ENCODE measurements at places on chromosomes 4 and X.
A peak's percentile ranks its signal among the peaks of the same experiment; 100 is the strongest.

- no peak for DNase-seq
Observed at GRCh38 chr4:173478913-173479283, 51.1 kb downstream of the HAND2 start.

DNA sequence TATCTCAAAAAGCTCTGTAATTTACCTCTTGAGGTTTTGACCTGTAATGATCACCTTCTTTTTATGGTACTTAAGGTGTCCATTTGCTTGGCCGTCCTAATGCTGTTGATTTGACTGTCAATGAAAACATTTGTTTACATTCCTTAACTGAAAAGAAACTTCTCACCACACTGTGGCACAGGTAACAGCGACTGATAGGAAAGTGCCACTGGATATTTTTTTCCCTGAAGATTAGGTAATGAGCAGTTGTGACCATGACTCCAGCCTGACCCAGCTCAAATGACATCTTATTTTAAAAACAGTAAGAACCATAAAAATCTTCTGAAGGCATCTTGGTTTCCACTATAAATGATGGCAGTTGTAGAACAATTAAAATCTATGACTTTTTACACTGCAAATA lies 87.6 kb downstream of the HHIP start:
- no peak for DNase-seq

- no peak for DNase-seq
Observed at GRCh38 chrX:105845631-105846030, 23.3 kb downstream of the NRK start.

DNA sequence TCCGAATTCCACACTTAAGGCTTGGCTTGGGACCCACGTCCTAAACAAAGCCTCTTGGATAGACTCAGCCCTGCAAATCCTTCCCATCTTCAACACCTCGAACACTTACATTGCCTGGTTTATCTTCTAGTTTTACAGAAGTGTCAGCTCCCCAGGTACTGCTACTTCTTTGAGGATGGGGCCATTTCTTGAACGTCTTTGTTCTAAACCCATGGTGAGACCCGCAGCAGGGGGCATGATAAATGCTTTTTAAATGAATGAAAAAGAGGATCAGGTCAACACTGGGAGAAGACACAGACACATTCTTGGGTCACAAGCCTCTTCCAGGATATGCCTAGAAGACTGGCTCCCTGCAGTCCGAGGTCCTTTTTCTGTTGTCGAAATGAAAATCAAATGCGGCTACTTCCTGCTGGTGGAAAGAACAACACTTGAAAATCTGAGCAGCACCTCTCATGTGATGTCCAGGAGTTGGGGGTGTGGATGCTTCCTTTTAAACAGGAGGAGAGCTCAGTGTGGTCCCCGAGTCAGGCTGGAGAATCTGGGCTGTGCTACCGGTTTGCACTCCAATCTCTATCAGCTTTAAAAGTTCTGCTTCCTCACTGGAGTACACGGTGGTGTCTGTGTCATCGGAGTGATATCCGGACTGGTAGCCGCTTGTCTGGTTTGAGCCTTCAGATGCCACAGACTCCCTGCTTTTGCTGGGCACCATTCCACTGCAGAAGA lies 45.8 kb downstream of the KDR start:
- no peak for DNase-seq

GRCh38 chr4:81647388-81647787 lies 175.7 kb upstream of the RASGEF1B start:
- no peak for DNase-seq

- DNase-seq: no peak
Observed at GRCh38 chr4:119026662-119027444, 108.8 kb upstream of the MYOZ2 start.

DNA sequence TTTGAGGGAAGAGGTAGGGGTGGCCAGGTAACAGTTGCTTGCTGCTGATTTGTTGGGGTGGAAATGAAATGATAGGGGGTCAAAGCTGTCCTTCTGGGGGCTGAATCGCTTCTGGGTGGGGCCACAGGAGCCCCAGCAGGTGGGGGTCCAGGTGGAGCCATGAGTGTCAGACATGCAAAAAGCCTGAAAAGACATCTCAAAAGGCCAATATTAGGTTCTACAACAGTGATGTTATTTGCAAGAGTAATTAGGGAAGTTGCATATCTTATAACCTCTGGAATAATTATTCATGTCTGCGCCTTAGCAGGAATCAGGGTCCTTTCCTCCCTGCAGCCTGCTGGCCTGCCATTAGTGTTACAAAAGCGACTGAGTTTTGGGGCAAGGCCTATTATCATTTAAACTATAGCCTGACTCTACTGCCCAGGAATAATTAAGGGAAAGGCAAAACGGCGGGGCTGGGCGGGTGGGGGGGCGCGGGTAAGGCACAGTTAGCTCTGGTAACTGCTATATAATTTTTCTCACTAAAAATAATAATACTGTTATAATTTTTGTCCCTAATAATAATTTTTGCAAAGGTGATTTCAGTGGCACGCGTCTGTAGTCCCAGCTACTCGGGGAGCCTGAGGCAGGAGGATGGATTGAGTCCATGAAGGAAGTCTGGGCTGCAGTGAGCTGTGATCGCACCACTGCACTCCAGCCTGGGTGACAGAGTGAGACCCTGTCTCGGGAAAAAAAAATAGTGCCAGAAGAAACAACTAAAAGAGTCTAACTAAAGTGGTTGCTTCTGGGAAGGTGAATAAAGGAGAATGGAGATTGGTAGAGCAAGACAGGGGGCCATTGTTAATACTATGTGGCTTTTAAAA lies 145.7 kb downstream of the MAGEB17 start:
- no peak for DNase-seq

GRCh38 chrX:2538031-2538757 lies 37.4 kb upstream of the DHRSX start:
- no peak for DNase-seq

GRCh38 chr4:86564795-86565194 lies 29.3 kb upstream of the PTPN13 start:
- DNase-seq: peak; percentile 38

GRCh38 chr4:2266181-2266580 lies 4.3 kb upstream of the MXD4 start:
- no peak for DNase-seq

DNA sequence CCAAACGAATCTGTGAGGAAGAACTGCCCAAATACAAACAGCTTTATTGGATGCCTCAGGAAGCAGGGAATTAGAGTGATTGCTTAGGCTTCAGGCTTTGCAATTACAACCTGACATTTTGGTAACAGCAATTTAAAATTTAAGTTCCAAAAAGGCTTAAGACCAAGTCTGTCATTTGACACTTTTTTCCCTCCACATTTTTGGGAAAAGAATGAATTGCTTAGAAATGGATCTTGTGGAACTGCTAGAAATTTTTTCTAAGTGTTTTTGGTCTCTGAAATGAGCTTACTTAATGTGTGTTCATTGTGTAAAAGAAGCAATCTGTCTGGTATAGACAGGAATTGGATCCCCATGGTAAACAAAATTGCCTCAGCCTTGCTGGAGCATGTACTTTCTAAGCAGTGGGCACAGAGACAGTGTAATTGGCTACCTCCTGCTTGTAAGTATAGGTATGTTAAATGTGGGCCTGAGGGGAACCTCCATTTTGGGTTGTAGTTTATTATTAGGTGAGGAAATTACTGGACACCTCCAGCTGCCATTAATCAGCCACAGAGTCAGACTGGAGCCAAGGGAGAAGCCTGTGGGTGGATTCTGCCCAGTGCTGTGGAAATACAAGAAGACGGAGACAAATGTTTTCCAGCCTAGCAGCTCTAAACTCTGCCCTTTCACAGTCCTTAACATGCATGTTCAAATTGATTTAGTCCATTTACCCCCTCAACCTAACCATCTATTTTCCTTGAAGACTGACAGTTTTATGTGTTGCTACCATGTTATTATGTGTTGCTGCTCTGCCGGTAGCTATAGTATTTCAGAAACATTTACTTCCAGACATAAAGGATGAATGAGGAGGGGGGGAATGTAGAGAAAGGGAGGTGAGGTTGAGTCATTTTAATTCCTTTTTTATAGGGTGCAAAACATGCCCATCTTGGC lies 473.0 kb downstream of the SPRY1 start:
- no peak for DNase-seq

DNA sequence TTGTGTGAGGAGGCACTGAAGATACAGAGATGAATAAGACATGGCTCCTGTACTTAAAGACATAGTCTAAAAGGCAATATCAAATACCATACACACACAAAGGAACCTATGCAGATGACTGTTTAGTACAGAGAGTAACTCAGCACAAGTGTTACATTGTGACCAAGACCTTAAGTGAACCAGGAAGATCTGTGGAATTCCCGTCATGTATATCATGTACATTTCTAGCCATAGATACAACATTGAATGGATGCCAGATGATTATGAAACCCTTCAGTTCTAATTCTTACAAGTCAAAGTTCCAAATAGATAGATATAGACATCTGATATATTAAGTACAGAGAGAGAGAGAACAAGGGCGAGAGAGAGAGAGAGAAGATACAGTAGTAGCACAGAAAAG lies 73.2 kb downstream of the PAK3 start:
- peak; percentile 1 for DNase-seq

GRCh38 chr4:182939680-182940079 lies 22.5 kb upstream of the DCTD start:
- DNase-seq: no peak

DNA sequence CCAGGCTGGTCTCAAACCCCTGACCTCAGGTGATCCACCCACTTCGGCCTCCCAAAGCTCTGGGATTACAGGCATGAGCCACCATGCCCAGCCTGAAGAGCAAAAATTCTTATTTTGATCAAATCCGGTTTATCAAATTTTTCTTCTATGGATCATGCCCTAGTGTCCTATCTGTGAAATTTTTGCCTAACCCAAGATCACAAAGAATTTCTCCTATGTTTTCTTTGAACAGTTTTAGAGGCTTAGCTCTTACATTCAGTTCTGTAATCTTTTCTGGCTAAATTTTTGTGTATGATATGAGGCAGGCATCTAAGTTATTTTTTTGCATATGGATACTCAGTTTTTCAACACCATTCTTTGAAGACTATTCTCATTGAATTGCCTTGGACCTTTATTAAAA lies 27.4 kb downstream of the EDNRA start:
- no peak for DNase-seq

DNA sequence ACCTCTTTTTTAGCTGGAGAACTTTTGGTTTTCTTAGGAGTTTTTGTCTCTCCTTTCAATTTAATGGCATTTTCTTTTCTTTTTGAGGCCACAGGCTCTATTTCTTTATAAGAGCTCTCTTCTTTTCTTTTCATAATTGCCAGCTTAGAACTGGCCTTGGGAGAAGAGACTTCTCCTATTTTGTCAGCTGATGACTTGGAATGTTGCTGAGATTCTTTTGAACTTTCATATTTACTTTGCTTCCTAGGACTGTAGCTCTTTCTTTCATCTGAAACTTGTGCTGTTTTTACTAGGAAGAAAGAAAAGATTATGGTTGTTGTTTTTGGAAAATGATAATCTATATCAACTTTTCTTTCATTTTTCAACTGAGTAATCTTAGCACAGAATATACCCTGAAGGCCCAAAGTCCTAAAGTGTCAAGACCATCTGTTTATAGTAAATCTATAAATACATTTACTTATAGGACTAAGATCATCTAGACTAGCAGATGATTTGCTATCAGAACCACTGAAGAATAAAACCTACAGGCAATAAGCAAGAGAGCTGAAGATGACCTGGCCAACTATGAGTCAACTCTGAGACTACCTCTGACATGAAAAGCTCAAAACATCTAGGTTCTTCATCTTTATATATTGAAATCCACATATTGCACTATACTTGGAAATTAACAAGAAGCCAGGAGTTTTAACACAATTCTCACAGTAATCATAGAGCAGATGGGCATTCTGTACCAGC lies 45.6 kb downstream of the RFC1 start:
- DNase-seq: peak; percentile 17

GRCh38 chr4:169437299-169438047 lies 166.7 kb upstream of the SH3RF1 start:
- DNase-seq: no peak

Data from fibroblast of upper back skin (primary cell).